ENCODE measurements at places on chromosomes 1 and 21. TPM values are rescaled to one million over a fixed set of nuclear protein-coding genes. Genes with fewer than 3 reads are reported as not detected.
A peak's percentile ranks its signal among the peaks of the same experiment; 100 is the strongest.

OR2L5 gene
- total RNA-seq = not detected

EFCAB7 gene
- total RNA-seq = 7.0 TPM

GNG4 gene
- 53.5 TPM for total RNA-seq

MCOLN2 gene
- 10.9 TPM for total RNA-seq

TFF2 gene
- not detected for total RNA-seq

NEXN gene
- total RNA-seq = 3.8 TPM

NFIA gene
- total RNA-seq = 0.97 TPM

- DNase-seq = no peak
Measured at GRCh38 chr1:216425577-216425976, 2.3 kb upstream of the USH2A start.

- DNase-seq = no peak
Measured at GRCh38 chr1:1847061-1847850, 43.6 kb downstream of the GNB1 start.

GRCh38 chr1:110633646-110634030 lies 27.5 kb upstream of the KCNA2 start:
- no peak for DNase-seq

- DNase-seq = no peak
Measured at GRCh38 chr1:159877695-159878444, 15.4 kb upstream of the VSIG8 start.

GRCh38 chr1:3031401-3032221 lies 10.3 kb downstream of the ACTRT2 start:
- DNase-seq = no peak

GRCh38 chr21:27722095-27722494 lies 755.2 kb upstream of the ADAMTS5 start:
- peak; percentile 16 for DNase-seq

GRCh38 chr1:232990176-232991128 lies 40.0 kb downstream of the NTPCR start:
- no peak for DNase-seq

DNA sequence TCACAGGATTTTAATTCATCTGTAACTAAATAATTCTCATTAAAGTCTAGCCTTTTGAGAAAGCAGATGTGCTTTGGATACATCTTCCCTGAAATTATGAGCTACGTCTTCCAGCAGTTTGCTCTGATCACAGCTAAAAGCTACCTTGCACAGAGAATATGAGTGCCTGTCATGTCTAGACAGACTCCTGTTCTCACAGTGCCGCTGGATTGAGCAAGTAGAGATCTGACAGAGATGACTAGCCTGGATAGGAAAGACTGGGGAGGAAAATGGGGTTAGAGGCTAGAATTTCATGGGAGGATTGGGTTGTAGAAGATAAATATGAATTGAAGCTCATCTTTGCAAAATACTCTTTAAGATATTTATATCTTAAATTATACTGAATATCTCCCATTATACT lies 24.1 kb downstream of the CEPT1 start:
- DNase-seq = no peak

DNA sequence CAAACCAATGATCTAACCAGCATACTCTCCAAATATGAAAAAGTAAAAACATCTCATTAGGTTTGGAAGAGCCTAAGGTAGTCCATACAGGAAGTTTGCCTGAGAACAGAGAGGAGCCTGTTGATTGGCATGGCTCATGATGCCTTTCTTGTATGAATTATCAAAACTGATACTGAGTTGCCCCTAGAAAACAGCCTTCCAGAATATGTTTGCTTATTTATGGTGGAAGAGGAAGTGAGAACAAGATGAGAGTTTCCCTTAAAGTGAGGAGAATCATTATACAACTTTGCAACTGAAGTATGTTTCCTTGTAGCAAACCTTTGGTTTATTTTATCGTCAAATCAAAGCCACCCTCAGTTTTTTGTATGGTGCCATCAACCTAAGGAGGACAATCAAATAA lies 23.8 kb upstream of the KIAA1614 start:
- no peak for DNase-seq

- no peak for DNase-seq
Measured at GRCh38 chr1:219433001-219433400, 179.9 kb downstream of the ZC3H11B start.

GRCh38 chr1:101190441-101190840 lies 46.4 kb upstream of the S1PR1 start:
- DNase-seq = no peak

DNA sequence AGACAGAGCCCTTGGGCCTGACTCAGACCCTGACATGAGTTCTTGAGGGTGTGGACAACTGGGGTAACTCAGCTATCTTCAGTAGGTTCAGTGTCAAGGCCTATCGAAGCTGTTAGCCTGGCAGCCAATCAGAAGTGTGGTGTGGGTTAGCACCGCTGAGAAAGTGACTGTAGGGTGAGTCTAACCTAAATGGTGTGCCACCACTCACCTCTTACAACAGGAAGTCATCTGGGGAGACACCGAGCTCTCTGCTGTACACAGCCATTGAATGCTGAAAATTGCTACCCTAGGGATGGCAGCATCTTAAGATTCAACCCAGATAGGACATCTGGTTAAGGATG lies 44.6 kb downstream of the RASSF5 start:
- no peak for DNase-seq

DNA sequence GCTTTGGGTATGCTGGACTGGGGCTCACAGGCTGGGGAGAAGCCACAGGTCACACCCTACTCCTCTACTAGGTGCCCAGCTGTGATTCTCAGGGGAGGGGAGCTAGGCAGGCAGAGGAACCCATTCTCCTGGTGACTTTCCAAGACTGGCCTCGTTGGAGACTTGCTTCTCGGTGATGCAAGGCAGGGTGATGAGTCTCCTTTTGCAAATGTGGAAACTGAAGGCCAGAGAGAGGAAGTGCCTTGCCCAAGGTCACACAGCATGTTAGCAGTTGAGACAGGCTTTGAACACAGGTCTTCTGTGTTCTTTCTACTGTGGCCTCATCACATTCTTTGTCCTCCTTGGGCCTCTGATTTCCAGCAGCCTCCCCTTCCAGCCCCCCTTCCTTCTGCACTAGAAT lies 20.5 kb upstream of the C1QA start:
- no peak for DNase-seq

- no peak for DNase-seq
Measured at GRCh38 chr1:41586230-41586629, 101.7 kb upstream of the EDN2 start.

DNA sequence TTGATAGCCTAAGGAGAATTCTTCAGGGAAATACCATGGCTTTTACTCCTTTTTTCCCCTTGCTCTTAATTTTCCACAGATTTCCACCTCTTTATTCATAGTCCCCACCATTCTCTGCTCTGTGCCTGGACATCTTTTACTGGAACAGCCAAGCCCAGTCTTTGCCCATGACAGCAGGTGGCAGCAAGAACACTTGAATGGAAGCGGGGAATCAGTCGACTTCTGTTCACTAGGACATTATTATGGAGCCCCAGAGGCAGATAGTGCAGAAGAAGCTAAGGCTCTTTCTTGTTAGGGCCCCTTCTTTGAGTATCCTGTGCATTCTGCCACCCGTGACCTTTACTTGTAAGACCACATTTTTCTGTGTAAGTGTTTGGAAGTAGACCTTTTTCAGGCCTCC lies 6.3 kb downstream of the OR14I1 start:
- DNase-seq = no peak

GRCh38 chr1:63987628-63988024 lies 213.8 kb downstream of the ROR1 start:
- no peak for DNase-seq

DNA sequence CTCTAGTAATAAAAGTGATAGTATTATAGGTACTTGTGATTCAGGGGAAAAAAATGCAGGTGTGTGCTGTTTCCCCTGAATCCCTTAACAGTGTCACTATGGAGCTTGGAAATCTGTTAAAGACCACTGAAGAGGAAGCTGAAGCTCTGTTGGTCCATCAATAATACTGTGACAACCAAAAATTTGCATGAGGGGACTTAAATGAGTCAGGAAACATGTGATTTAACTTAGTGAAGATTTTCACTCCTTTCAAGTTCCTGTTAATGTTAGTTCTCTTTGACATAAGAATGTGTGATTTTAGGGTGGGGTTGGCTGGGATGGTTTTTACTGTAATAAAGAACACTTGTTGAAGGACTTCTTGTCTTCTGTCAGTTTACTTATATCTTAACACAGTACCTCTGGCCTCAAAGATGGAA lies 32.0 kb downstream of the VANGL2 start:
- DNase-seq = no peak

GRCh38 chr1:72207059-72207458 lies 75.3 kb downstream of the NEGR1 start:
- DNase-seq = no peak

GRCh38 chr1:29120947-29121485 lies 2.7 kb downstream of the TMEM200B start:
- DNase-seq = peak; percentile 92

GRCh38 chr1:221776495-221777301 lies 34.8 kb upstream of the DUSP10 start:
- no peak for DNase-seq

Data from GM23338 (cell line).